ENCODE measurements at places on chromosomes 2 and 18. TPM values are rescaled to one million over a fixed set of nuclear protein-coding genes. Genes with fewer than 3 reads are reported as not detected.

NRP2 gene
- total RNA-seq = 0.40 TPM

ALPG gene
- total RNA-seq = not detected

ADAM17 gene
- total RNA-seq = 46.8 TPM

STAT4 gene
- 339 TPM for total RNA-seq

MPP4 gene
- total RNA-seq = 0.15 TPM

LBX2 gene
- 1.9 TPM for total RNA-seq

CXCR1 gene
- total RNA-seq = 19.2 TPM

CABLES1 gene
- 1.3 TPM for total RNA-seq

FABP1 gene
- not detected for total RNA-seq

ACTR2 gene
- total RNA-seq = 404 TPM

CLEC4F gene
- 0.39 TPM for total RNA-seq

TM4SF20 gene
- not detected for total RNA-seq

RFX8 gene
- not detected for total RNA-seq

ALPI gene
- total RNA-seq = not detected

SCG2 gene
- total RNA-seq = 0.13 TPM
